ENCODE measurements at places on chromosomes 2 and 18. TPM values are rescaled to one million over a fixed set of nuclear protein-coding genes. Genes with fewer than 3 reads are reported as not detected.

The KCNS3 gene
- 1.3 TPM for total RNA-seq

The CFAP65 gene
- not detected for total RNA-seq

The CNNM3 gene
- 13.1 TPM for total RNA-seq

The TTLL4 gene
- total RNA-seq = 5.9 TPM

The MAPK4 gene
- total RNA-seq = under 0.01 TPM

The NFE2L2 gene
- 97.1 TPM for total RNA-seq

The SEPTIN10 gene
- 101 TPM for total RNA-seq

The SMYD1 gene
- total RNA-seq = not detected

The C2orf76 gene
- 8.5 TPM for total RNA-seq

The CNDP1 gene
- total RNA-seq = not detected

The C2orf80 gene
- not detected for total RNA-seq

The DSG2 gene
- 0.33 TPM for total RNA-seq

The GPR45 gene
- total RNA-seq = not detected

The SERPINB10 gene
- total RNA-seq = not detected

The ANKRD62 gene
- not detected for total RNA-seq

The IL1R1 gene
- total RNA-seq = 110 TPM

The TSPYL6 gene
- not detected for total RNA-seq

The SLC16A14 gene
- 5.6 TPM for total RNA-seq

The MROH2A gene
- not detected for total RNA-seq

The RAB6C gene
- total RNA-seq = not detected

The NPHP1 gene
- total RNA-seq = 5.0 TPM

The TRIP12 gene
- total RNA-seq = 210 TPM

The CCDC178 gene
- total RNA-seq = under 0.01 TPM

The CDCA7 gene
- total RNA-seq = 1.3 TPM

The LHCGR gene
- total RNA-seq = not detected

The ST6GAL2 gene
- not detected for total RNA-seq

The MC2R gene
- not detected for total RNA-seq

The CARF gene
- 8.6 TPM for total RNA-seq

The GPAT2 gene
- total RNA-seq = 3.9 TPM

The ACMSD gene
- total RNA-seq = not detected

The ALLC gene
- total RNA-seq = not detected

The MOGAT1 gene
- total RNA-seq = not detected

The TTN gene
- total RNA-seq = 0.33 TPM

All from fibroblast of lung (primary cell).